ENCODE measurements at places on chromosomes 13 and 19.

DNA sequence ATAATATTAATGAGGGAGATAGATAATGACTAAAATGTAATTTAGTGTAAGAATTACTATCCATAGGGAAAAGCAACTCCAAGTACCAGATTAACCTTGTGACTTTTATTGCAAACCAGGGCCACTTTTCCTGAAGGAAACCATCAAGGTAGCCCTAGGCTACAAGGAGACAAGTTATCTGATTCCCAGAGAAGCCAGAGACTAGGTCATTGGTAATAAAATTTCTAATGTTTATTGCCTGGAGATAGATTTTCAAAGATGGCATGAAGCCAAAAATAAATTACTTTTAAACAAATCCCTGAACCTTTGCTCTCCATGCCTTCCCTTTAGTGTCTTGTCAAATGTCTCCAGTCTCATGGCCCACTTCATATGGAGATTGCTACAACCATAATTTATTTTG is 610.1 kb upstream of the SLC10A2 start:
- ATAC-seq, result no peak

GRCh38 chr19:8459095-8459494 is 14.3 kb downstream of the HNRNPM start:
- ATAC-seq, result no peak

GRCh38 chr19:8251025-8251472 is 41.9 kb downstream of the CERS4 start:
- ATAC-seq, result no peak

- no peak for ATAC-seq
Measured at GRCh38 chr13:92602560-92602959, 624.0 kb upstream of the GPC6 start.

DNA sequence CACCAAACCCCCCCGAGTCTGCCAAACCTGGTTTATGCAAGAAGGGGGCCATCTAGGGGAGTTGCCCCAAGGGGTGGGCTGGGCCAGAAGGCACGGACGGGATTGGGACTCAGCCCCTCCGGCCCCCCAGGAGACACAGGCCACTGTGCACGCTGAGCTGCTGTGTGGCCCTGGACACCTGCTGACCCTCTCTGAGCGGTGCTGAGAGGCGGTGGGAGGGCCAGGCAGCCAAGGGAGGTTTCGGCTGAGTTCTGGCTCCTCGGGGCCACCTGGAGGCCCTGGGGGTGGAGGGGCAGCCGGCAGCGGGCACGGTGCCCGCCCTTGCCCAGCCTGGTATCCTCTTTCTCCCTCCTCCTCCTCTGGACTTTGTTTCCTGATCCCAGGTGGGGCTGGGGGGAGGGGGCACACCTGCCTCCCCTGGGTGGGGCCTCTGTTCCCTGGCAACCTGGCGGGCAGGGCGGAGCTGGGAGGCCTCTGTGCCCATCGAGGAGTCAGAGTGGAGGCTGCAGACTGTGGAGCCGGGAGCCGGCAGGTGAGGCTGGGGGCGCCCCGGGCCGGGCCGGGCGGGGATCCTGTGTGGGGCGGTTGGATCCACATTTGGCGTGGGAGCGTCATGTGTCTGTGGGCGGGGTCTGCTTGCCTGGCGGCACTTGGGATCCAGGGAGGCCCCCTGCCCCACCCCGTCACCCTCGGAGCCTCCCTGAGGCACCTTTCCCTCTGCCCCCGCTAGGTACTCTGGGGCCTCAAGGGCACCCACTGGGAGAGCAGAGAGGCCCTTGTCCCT is at the start of gene MISP:
Gene MISP, plus strand, starts transcription at position 473 of the 784 bp plus-strand sequence. CDS start 5,835 bp downstream, outside the sequence.
- ATAC-seq, result no peak

GRCh38 chr19:2604747-2605329 is 97.7 kb downstream of the GNG7 start:
- ATAC-seq, result no peak

DNA sequence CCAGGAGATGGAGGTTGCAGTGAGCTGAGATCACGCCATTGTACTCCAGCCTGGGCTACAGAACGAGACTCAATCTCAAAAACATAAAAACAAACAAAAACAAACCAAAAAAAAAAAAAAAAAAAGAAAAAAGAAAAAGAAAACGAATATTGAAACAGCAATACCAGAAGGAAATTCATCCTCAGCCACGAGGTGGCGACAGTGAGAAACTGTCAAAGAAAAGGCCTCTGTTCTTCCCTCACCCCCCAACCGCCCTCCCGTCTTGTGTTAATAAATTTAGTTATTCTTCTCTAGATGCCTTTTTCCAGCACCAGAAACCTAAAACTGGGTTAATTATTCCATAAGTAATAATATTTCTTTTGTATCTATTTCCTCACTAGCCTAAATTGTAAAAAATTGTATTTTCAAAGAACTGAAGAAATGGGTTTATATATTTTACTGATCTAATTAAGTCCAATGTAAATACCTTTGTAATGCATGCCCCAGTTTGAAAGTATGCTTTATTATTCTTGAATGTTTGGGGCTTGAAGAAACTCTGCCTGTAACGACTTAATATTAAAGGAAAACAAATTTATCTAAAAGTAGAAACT is 38.6 kb downstream of the LIG4 start:
- ATAC-seq, result no peak

GRCh38 chr13:33846303-33847062 is 28.5 kb downstream of the RFC3 start:
- ATAC-seq, result no peak

- ATAC-seq, result no peak
Measured at GRCh38 chr13:114211446-114212157, 23.1 kb upstream of the CDC16 start.

- no peak for ATAC-seq
Measured at GRCh38 chr13:32159137-32159869, 127.7 kb downstream of the FRY start.

DNA sequence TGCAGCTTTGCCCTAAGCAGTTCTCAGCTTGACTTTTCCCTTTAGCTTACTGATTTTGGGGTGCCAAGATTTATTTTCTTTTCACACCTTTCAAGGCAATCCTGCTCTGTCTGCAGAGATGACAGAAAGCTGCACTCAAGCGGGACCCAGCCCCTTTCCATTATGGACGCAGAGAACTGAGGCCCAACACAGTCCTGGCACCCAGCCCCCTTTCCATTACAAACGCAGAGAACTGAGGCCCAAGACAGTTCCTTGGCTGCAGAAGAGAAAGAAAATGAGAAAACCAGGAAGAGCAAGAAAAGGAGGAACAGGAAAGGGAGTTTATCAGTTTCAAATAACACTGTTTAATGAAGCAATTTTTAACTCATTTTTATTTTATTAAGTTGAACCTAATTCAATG is 36.8 kb upstream of the ATP11A start:
- no peak for ATAC-seq

DNA sequence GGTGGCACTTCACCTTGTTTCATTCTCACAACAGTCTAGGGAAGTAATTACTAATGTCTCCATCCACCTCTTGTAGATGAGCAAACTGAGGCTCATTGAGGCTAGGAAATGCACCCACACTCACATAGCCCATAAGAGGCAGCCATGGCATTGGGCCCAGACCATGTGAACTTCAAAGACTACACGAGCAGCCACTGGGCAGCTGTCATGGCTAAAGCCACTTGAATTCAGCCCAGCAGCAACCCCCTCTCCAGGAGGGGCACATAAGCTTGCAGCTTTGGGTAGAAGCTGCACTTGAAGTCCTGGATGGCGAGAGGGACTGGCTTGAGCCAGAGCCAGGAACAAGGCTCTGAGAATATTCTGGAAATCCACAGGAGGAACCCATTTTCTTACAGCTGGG is 13.4 kb downstream of the ALOX5AP start:
- no peak for ATAC-seq

GRCh38 chr13:50531917-50532899 is 311.3 kb downstream of the DLEU7 start:
- ATAC-seq, result no peak

- ATAC-seq, result no peak
Measured at GRCh38 chr19:47109541-47110375, 3.8 kb downstream of the ZC3H4 start.

DNA sequence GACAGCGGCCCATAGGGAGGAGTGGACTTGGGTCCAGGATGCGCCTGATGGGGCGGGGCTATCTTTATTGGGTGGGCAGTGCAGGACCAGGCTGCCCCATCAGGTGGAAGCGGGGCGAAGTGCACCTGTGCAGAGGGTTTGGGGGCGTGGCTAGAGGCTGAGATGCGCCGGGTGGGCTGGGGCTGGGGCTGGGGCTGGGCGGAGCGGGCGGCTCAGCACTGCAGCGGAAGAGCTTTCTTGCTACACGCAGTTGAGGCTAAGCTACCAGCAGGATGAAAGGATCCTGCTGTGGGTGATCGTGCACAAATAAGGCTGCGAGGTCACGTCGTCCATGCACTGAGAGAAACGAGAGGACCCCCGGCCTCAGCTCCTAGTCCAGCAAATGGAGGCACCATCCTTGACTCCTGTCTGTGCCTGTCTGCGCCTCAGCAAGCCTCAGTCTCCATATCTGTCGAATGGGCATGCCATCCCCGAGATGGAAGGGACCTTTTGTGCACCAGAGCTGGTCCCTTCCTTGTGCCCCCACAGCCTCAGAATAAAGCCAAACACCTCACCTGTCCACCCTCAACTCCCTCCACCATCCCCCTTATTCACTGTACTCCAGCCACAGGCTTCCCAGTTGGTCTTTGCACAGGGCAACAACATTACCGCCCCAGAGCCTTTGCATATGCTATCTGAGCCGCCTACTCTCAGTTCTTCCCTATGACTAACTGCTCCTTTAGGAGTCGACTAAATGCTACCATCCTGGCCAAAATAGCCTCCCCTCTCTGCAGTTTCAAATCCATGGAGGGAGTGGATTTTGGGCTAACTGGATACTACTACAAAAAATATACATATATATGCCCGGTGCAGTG is 21.0 kb upstream of the HOMER3 start:
- no peak for ATAC-seq

DNA sequence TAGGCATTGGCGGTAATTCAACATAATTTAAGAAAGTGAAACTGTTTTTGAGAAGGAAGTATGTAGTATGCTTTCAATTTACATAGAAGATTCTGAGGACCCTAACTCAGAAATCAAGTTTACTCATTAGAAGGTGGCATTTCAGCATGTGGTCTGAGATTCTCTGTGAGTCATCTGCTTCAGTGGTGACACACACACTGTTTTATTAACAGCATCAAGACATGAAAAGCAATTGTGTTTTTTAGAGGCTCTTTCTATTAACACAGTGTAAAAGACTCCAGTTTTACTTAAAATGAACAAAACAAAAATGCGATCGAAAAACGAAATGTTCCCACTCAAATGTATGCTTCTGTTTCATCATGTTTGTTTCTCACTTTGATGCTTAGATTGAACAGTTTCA is 802.1 kb upstream of the SLITRK6 start:
- ATAC-seq, result no peak

DNA sequence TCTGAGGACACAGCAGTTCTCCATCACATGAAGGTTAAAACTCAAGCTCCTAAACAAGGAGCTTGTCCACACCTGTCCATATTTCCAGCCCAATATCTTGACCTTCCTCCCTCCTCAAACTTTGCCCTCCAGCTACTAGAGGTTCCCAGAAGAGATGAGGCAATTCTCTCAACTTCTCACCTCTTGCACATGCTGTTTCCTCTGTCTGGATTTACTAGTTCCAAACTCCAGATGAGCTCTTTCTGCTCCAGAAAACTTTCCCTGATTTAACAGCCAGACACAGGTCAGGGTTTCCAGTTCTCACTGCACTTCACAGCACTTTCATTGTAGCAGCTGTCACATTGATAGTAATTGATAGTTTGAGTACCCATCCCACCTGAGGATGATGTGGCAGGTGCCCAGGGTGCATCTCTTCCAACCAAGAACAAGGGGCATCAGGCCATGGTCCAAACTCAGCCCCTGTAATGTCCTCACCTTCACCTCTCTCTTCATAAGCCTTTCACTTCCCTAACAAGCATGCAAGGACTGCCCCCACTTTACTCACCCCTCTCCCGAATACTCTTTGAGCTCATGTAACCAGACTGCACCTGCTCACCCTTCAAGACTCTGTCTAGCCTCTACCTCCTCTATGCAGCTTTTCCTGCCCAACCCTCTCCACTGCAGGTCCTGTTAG is 3.0 kb upstream of the WDFY2 start:
- no peak for ATAC-seq

Measured in stimulated activated memory B cell treated with anti-CD40 and anti-IgM and Interleukin-4, amounts not matched to agents 10 μg/mL and 1 μg/mL and 100 μg/mL, for 72 hours (primary cell).